CD4-positive, alpha-beta T cell treated with Interferon gamma for 1 hour (primary cell): ENCODE measurements at places on chromosomes 7 and 10.

DNA sequence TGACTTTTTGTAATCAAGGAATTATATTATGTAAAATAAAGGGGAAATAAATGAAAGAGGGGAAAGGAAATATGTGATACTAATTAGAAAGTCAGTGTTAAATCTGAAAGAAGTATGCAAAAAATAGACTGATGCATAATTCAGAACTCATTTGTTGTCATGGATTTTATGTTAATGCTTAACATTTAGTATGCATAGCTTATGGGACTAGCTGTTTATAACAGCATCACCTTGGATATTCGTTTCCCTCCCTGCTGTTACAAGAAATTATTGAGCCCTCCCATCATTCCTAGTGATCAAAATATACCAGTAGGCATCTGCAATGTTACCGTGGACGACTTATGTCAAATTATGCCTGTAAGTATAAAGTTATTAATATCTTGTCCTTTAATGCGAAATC is 85.9 kb downstream of the HECTD2 start:
- DNase-seq = no peak

- no peak for DNase-seq
These were observed 631 bp downstream of the HPS6 start for GRCh38 chr10:102065561-102066398.

GRCh38 chr7:116970238-116970910 is 17.1 kb downstream of the ST7 start:
- no peak for DNase-seq

GRCh38 chr10:59885430-59886134 is 20.8 kb downstream of the CCDC6 start:
- DNase-seq = peak; percentile 56

GRCh38 chr10:123943307-123943706 is 51.7 kb upstream of the CPXM2 start:
- DNase-seq = no peak

DNA sequence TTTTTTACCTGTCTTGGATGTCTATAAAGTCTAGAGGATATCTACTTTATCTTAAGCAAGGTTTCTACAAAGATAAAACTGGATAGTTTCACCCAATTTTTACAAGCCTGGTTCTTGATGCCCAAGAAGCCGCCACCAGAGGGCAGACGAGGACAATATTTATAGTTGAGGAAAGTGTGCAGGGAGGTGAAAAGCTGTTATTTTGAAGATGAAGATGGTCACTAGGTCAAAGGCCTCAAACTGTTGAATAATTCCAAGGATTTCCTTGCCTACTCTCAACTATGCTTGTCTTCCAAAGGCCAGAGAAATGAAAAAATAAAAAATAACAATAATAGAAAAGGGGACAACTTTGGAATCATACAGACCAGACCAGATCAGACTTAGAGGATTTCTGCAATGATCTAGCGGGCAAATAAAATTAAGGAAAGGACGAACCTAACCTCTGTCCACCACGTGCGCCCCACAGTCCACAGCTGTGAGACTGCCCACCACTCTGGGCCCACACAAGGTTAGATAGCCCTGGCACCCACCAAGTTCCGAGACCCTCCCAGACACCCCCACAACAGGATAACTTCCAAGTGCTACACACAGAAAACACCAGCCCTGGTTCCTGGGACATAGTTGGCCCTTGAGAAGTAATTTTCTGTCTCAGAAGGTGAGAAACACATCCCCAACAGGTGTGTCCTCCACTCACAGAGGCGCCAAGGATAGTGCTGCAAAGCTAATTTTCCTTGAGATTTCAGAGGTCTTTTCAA is 2.8 kb downstream of the PKD1L1 start:
- DNase-seq = peak; percentile 43
